Ovary (tissue), 10 donors: ENCODE measurements at places on chromosomes 5 and 9.

- no peak for DNase-seq
Observed at GRCh38 chr5:2538169-2538568, 213.3 kb downstream of the IRX2 start.

DNA sequence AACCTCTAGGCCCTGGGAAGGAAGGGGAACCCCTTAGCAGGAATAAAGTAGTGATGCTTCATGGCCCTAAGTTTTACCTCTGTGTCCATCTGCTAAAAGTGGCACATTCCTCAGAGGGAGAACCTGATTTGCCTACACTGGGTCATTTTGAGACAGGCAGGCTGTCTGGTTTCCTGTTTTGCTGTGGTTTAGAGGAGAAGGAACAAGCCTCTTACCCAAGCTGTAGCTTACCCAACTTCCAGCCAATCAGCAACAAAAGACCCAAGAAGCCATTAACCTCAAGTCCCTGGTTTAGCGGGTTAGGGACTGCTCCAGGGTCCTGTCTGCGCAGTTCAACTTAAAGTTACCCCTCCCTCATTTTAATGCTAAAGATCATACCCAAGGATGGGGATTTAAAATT, 411.0 kb downstream of the MAT2B start:
- no peak for DNase-seq

DNA sequence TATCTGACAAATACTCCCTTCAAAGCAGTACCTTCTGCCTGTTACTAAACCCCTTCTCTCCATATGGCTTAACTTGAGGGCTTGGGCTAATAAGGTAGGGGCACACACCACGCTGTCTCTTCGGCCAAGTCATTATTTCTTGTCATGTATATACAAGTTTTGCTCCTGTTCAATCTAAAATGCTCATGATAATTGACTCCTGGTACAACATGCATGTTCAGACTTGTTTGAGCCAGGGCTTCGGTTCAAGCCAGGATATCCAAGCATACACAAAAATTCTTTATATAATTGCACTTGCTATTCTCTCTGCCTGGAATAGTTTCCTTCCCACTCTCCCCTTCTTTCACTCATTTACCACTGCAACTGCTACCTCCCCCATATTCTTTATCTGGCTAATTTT, 756.0 kb upstream of the C9orf72 start:
- DNase-seq = no peak

DNA sequence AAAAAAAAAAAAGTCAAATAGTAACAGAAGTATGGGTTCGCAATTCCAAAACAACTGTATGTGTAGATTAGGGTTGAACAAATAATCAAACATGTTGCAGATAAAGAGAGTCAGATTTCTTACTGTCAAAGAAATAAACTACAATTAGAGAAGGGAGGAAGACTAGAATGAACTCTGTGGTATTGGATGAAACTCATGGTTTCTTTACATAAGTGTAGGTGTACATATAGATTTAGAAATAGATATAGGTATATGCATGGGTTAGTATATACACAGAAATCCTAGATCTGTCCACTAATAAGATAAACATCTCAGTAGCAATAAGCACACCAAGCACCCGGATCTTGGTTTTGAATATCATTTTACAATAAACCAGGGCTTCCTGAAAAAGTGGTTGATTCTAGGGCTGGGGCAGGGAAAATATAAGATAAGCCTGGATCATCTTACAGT, 21.3 kb downstream of the DTWD2 start:
- no peak for DNase-seq

DNA sequence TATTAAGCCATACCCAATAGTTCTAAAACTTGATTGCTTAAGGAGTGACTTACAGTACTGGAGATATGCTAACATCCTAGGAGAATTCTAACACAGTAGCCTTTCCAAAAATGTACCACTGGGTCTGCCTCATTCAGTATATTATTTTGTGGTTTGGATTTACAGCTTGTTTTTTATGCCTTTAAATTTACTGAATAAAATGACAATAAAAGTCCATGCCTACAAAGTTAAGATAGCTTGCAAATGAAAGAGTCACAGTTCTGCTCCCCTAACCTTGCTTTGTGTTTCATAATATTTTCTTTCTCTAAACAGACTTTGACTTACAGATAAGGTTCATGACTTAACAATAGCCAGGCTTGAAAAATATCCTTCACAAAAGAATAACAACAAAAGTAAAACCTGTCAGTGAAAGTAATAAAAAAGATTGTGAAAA, 951.1 kb upstream of the NUDT12 start:
- DNase-seq = no peak

DNA sequence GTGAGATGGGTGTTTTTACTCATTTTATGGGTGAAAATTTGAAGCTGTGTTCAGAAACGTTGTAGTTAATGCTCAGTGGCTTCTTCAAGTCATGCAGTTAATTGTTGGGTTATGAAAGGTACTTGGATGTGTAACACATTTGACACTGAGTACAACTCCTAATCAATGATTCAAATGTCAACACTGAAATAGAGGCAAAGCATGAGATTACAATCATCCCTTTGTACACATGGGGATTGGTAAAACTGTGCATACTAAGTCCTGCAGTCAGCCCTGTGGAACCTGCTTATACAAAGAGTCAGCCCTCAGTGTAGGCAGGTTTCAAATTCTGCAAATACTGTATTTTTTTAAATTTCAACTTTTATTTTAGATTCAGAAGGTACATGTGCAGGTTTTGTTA, 3.3 kb downstream of the ABLIM3 start:
- DNase-seq = no peak

GRCh38 chr5:143402017-143402552, 1.4 kb downstream of the NR3C1 start:
- DNase-seq = no peak

GRCh38 chr5:66122379-66123034, 21.6 kb upstream of the SREK1 start:
- DNase-seq = no peak

GRCh38 chr5:6994097-6994496, 280.9 kb downstream of the TENT4A start:
- no peak for DNase-seq

- DNase-seq = no peak
Observed at GRCh38 chr5:150085950-150086715, at the start of gene CSF1R. Gene CSF1R (minus strand): TSS chr5:150086554. CDS start chr5:150086427, 127 bp downstream.
